NCI-H1930 (cell line): ENCODE measurements at places on chromosomes 11 and 22.

- DNase-seq: no peak
These were observed 39.0 kb downstream of the IL18BP start for GRCh38 chr11:72037554-72038311.

DNA sequence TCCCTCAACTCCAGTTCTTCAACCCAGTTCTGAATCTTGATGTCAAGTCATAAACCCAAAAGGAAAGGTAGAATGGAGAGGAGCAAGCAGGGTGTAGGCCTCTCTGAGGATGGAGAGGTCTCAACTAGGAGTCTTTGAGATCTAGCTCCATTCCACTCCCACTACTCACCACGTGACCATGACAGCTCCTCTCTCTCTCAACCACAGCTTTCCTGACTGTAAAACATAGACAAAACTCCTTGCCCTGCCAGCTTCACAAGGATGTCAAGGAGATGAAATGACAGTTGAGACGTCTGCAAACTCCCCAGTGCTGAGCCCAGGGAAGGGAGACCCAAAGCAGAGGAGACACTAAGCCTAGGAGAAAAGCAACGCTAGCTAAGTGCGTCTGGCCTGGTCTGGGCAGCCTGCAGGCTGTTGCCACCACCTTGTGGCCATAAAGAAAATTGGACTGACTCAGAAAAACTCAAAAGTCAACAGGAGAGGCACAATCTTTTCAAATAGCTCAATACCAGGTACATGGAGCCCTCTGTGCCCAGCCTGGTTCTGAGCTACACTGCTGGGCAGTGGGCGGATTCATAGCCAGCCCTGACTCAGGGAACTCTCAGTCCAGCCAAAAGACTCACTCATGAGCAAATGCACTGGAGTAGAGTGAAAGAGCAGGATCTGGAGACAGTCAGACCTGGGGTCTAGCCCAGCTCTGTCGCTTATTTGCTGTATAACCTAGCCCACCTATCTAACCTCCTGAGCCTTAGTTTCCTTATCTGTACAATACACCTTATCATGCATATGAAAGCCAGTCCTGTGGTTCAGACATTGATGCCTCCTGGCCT lies 3.4 kb downstream of the CLPB start:
- no peak for DNase-seq

DNA sequence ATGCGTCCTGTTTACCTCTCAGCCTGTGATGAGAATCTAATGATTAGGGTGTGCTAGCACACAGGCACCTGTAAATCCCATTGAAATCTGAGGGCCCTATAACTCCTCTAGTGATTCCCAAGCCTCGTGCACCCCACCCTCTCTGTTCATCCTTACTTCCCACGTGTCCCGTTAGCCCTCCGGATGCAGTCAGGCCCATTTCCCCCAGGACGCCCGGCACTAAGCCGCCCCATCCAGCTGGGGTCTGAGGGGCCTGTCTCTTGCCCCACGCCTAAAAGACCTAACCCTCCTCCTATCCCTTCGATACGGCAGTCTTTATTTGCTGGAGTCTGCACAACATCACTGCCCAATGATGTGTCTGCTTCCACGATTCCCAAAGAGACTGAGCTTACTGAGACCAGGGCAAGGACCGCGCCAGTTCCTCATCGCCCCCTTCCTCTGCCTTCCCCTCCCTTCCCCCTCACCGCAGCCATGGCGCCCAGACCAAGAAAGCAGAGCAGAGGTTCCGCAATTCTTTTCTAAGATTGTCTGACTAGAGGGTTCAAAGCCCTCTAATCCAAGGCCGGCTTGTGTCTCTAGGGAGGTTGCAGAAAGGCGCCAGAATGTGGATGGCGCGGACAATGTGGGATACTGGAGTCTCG lies 1.1 kb upstream of the FADS2 start:
- DNase-seq: no peak

DNA sequence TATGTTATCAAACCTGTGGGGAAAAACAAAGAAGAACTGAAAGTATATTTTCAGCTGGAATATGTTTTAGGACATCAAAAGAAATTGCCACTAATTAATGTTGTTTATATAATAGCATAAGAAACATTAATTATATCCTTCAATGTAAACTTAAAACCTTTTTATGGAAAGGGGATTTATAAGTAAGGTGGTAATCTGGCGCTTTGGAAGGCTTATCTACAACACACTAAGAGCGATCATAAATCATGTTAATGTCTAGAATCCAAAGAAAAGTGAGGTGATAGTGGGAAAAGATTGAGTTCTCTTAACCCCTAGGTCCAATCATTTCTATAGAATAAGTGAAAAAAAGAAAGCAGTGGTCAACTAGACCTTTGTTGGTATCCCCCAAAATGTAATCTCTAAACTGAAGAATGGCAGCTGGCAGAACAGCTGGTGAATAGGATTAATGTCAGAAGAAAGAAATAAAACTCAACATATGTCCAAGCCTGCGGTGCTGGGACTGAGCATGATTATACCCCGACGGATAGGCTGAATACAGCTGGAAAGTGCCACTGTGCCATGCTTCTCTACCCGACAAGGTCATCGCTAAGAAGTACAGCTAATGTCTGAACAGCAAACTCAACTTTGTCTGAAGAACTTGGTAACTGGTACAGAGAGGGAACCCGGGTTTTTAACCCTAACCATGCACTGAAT lies 64.0 kb downstream of the SOX6 start:
- DNase-seq: no peak

DNA sequence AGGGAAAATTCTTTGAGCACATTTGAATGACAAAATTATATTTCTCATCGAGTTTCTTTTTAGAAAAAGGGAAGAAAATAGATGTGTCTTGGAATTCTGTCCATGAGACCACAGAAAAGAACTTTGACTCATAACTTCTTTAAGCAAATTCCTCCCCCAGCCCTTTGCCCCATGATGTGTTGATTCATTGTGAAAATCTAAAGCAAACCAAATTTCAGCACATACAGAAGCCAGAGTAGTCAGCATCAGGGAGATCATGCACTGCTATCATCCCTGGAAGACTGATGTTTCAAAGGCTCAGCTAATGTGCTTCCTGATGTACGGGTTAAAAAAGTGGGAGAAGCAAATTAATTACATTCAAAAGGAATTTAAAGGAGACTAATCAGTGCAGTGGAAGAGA lies 159.7 kb downstream of the FAT3 start:
- DNase-seq: no peak

GRCh38 chr11:121683791-121684190 lies 231.0 kb upstream of the SORL1-AS1 start:
- DNase-seq: no peak

DNA sequence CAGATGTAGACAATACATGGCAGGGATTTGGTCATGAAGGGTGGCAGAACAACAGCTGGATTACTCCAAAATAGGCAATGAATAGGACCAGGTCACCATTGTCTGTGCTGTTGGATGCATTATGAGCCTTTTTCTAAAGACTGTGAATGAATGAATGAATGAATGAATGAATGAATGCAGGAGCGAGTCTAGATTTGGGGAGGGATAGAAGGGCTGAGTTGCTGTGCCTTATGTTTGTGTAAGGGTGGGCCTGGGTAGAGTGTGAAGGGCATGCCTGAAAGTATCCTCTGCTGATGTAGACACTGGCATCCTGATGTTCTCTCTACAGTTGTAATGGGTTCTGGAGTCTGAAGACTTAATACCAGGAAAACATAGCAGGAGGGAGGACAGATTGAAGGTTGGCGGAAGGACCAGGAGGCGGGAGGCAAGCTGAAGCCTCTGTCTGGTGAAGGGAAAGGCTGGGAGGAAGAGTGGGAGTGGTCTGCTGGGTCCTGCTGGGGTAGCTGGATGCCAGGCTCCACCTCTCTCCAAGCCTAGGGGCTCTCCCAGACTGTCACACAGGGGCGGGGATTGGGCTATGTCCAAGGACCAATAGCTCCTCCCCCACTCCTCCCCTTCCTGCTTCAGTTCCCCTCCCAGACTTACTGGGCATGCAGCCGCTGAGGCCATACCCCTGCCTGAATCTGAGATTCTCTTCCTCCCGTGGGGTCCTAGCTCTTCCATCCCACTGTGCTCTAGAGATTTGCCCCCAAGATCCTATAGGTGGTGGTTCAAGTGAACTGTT lies 4.8 kb downstream of the TRIM3 start:
- DNase-seq: no peak

GRCh38 chr11:59249535-59249934 lies 36.8 kb upstream of the MPEG1 start:
- DNase-seq: no peak

DNA sequence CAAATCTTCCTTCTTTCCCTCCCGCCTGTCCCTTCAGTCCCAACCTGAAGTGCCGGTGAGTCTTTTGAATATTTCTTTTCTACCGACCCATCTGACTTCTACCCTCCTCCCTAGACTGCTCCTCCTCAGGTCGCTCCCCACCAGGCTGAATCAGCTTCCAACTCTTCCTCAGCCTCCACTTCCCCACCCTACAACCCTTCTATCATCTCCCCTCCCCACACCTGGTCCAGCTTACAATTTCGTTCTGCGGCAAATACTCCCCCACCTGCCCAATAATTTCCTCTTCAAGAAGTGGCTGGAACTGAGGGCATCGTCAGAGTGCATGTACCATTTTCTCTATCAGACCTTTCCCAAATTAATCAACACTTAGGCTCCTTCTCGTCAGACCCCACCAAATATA lies 2.5 kb upstream of the NDUFC2 start:
- DNase-seq: no peak

DNA sequence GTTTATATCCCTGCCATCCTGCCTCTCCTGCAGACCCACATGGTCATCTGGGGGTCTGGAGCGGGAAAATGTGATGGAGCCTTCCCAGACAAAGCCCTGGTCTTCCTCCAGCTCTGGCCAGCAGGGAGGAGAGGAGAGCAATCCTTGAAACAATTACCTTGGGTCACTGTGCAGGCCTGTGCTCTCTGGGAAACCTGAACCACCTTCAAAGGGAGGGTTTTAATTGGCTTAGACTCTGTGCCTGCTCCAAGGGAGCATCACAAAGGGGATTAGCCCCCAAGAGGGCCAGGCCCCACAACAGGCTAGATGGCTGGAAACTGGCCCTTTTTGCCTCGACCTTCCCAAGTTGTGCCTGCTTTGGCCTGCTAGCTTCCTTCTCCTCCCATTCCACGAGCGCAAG lies 351.9 kb downstream of the TENM4 start:
- DNase-seq: no peak

DNA sequence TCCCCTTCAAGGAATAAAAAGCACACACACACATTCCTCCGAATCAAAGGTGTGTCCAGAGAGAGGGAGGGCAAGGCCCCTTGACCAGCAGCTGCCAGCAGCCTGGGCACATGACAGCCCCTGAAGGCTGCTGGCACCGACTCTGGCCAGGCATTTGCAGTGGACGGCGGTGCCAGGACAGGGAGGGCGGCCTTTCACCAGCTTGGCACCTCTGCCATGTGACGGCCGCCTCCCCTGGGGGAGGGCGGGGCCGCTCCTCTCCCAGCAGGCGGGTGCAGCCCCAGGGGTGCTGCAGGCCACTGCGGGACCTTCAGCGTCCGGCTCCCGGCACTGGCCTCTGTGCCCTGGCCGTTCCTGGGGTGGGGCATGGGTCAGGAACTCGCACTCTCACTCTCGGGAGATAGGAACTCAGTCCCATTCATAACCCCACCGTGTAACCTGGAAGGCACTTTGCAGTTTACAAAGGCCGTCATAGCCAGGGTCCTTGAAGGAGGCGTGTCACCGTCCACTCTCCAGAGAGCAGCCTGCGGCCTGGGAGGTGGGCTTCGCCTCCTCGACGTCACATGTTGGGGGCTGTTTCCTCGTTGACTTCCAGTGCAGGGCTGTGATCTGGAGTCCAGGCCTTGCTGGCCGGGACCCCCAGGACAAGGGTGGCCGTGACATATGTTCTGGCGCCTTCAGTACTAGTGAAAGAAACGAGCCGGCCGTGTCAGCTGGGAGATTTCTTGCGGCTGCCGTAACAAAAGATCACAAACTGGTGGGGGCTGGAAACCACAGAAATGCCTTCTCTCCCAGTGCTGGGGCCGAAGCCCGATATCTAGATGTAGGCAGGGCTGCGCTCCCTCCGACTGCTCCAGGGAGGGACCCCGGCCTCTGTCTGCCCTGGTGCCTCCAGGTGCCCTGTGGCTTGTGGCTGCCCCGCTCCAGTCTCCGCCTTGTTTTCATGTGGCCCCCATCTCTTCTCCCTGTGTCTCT lies 39.9 kb upstream of the SMIM38 start:
- DNase-seq: no peak

GRCh38 chr11:117212697-117213355 lies 13.7 kb downstream of the TAGLN start:
- DNase-seq: no peak

DNA sequence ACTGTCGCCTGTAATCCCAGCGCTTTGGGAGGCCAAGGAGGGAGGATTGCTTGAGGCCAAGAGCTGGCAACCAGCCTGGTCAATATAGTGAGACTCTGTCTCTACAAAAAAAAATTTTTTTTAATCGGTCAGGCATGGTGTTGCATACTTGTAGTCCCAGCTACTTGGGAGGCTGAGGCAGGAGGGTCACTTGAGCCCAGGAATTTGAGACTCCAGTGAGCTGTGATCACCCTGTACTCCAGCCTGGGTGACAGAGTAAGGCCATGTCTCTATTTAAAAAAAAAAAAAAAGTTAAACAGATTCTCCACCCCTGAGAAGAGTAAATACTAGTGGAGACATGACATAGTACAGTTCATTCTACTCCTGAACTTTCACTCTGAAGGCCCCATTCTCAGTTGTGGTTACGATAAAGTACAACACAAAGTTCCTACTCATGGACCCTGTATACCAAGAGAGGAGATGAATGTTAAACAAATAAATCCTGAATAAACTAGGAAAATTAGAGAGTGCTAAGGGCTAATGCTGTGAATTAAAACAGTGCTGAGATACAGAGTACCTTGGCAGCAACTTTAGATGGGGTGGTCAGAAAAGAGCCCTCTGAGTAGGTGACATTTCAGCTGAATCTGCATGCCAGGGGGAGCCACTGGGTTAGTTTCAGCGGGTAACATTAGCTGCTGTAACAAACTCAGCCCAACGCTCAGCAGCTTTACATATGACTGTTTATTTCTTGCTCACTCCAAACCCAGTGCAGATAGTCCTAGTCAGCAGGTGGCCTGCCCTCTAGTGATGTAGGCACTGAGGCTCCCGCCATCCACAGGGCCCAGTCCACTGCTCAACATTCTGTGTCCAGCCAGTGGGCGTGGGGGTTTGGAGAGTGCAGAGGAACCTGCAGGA lies 75.1 kb downstream of the DBX1 start:
- DNase-seq: no peak

DNA sequence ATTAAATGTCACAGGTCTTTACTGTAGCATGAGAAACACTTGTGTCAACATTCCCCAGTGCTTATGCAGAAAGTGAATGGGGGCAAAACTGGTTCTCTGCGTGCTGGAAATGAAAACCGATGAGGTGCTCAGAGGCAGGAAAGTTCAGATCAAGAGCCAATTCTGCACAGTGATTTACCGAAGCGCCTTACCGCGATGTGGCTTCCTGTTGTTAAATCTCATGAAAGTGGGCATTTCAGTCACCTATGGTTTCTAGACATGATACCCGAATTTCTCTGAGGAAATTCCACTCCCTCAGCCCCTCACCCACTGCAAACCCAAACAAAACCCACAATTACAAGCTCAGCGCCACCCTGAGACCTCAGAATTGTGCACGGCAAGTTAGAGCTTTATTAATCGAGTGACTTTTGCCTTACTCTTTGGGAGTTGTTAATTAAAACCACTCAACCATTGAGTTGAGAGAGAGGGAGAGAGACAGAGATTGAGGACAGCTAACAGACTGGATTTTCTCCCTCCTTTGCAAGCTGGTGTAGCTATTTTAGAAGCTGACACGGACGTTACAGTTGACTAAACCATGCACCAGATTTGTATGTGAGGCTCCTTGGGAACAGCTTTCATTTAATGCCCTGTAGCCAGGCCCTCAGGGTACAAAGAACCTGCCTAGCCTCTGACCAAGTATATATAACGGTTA lies 196.4 kb downstream of the DBX1 start:
- no peak for DNase-seq

GRCh38 chr11:97683733-97684132 lies 1293.9 kb downstream of the JRKL start:
- no peak for DNase-seq

- DNase-seq: no peak
These were observed 22.3 kb downstream of the RTN4R start for GRCh38 chr22:20245577-20246367.
